HFFc6 (cell line): ENCODE measurements at places on chromosomes 12 and 14. TPM values are rescaled to one million over a fixed set of nuclear protein-coding genes. Genes with fewer than 3 reads are reported as not detected.

DEGS2 gene
- total RNA-seq = not detected in 3 replicates

- H3K27ac ChIP-seq = no peak overlapping the region
- DNase-seq = no peak
- peaks cover 4% of the 10 kb centered on the region; the same call in 1 of the 2 replicates for H3K4me1 ChIP-seq
- H3K4me3 ChIP-seq = no peak overlapping the region
Measured at GRCh38 chr14:61300754-61301153, 19.6 kb upstream of the TMEM30B start.

DNA sequence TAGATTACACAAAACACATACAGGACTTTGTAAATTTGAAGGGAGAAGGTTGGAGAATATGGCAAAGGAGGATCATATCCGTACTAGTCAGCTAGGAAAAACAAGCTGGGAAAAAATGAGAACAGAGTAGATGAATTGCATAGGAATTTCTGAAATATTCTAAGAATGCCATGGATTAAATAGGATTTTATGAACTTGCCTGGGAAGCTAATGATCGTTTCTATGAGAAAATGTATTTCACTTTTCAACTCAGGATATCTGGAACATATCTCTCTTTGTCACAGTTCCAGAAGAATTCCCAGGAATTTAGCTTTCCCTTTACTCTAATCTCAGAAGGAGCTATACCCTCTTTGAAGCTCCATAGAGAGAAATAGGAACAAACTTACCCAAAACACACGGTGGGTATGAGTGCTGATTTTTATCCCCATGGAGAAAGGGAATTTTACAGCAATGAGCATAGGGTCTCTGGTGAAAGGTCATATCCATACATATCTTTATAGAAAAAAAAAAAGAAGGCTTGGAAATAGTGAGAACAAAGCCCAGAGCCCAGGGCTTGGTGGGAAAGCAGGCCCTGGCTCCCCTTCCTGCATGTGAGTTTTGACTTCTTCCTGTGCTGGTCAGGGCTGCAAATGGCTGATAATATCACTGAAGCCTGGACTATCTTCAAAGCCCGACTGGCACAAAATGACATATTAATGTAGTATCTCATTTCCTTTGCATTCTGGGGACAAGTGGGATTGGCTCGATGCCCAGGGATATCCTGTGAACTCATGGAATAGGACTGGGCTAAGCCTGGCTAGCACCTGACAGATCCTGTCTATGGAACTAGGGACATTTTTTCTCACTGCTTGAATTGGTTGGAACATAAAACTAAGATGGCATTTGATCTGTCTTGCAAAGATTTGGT is 136.3 kb downstream of the AEBP2 start:
- no peaks in the 10 kb centered on the region for H3K36me3 ChIP-seq
- H3K4me3 ChIP-seq = peak overlapping the region; percentile 52; the same call in 1 of the 2 replicates
- H3K27ac ChIP-seq = peak overlapping the region; percentile 67
- H3K27me3 ChIP-seq = no peaks in the 10 kb centered on the region; the same call in 1 of the 2 replicates

ALDH2 gene
- total RNA-seq = 15.9 to 42.7 TPM (median 39.6 TPM) in 3 replicates

DNA sequence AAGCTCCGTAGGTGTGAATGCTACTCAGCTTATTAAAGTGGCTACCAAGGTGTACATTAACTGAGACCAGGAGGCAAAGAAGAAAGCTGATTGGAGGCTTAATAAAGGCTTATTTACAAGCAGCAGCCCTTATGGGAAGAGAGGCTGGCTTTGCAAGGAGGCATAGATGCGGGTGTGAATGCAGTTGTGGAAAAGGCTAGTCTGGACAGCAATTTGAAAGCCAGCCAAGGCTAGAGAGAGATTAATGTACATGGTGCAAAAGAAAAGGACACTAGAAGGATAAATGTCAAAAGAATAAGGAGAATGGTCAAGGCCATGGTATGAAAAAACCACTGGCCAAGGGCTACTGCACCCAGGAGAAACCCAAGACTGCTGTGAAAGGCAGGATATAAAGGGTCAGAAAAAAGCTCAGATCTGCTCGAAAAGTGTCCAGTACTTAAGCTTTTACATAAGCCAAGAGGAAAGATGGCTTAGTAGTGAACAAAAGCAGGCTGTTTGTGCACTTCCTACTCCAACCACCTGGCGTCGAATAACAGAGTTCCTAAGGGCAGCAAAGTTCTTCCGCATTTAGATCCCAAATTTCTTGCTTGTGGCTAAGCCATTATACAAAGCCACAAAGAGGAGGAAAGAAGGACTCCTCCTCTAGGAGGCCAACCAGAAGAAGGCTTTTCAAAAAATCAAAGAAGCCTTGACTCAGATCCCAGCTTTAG is 24.0 kb downstream of the KLRK1 start:
- no peak overlapping the region for H3K27ac ChIP-seq
- no peaks in the 10 kb centered on the region; the same call in none of the 2 replicates for H3K4me1 ChIP-seq
- no peaks in the 10 kb centered on the region; the same call in none of the 2 replicates for H3K27me3 ChIP-seq
- H3K36me3 ChIP-seq = peaks cover 8% of the 10 kb centered on the region; the same call in 1 of the 2 replicates
- DNase-seq = no peak

GRCh38 chr14:95445161-95445560 is 71.3 kb downstream of the SYNE3 start:
- no peaks in the 10 kb centered on the region for H3K27me3 ChIP-seq
- DNase-seq = no peak
- peaks cover 32% of the 10 kb centered on the region for H3K4me1 ChIP-seq
- no peak overlapping the region for H3K27ac ChIP-seq
- no peak overlapping the region for H3K4me3 ChIP-seq
- peaks cover 6% of the 10 kb centered on the region for H3K36me3 ChIP-seq

DNA sequence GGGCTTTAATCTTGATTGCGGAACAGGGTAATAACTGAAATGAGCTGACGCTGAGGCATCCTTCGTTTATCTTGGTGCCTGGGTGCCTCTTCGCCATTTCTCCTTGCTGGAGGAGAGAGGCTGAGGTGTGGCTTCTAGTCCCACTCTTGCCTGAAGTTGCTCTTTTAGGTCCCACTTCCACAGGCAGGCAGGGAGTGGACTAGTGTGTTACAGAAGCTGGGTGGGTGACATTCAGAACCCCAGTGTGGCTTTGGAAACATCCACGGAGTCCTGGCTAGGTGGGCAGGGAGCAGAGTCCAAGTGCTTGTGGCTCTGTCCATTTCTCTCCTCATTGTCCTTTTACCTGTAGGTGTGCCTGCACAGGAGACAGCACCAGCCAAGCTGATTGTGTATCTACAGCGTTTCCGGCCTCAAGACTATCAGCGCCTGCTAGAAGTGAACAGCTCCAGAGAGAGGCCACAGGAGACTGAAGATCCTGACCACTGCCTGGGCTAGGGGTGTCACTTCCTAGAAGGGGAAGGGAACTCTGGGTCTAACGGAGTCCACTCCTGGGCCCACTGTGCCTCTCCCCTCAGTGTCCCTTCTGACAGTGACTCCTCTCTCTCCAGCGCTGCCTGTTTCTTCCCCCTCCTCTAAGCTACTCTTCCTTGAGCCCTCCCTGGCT is 2.4 kb downstream of the THTPA start:
- no peak overlapping the region for H3K4me3 ChIP-seq
- H3K36me3 ChIP-seq = peaks cover 4% of the 10 kb centered on the region; the same call in 1 of the 2 replicates

GRCh38 chr14:81352413-81352812 is 47.7 kb downstream of the STON2 start:
- H3K27me3 ChIP-seq = no peaks in the 10 kb centered on the region; the same call in 1 of the 2 replicates
- no peak overlapping the region for H3K4me3 ChIP-seq
- no peak overlapping the region for H3K27ac ChIP-seq
- H3K4me1 ChIP-seq = no peaks in the 10 kb centered on the region
- DNase-seq = no peak
